Progenitor cell of endocrine pancreas (in vitro differentiated cells): ENCODE measurements at places on chromosomes 2 and 18.

- peaks cover 3% of the 10 kb centered on the region for H3K4me1 ChIP-seq
- DNase-seq, result no peak
- H3K27ac ChIP-seq, result peak overlapping the region; percentile 45
- H3K4me3 ChIP-seq, result no peak overlapping the region
- no peaks in the 10 kb centered on the region for H3K27me3 ChIP-seq
- peaks cover 2% of the 10 kb centered on the region for H3K36me3 ChIP-seq
Observed at GRCh38 chr2:69931832-69932595, 17.1 kb downstream of the MXD1 start.

GRCh38 chr2:192377173-192377572 lies 182.4 kb upstream of the TMEFF2 start:
- DNase-seq, result no peak
- H3K27me3 ChIP-seq, result no peaks in the 10 kb centered on the region
- H3K27ac ChIP-seq, result no peak overlapping the region
- no peak overlapping the region for H3K4me3 ChIP-seq

DNA sequence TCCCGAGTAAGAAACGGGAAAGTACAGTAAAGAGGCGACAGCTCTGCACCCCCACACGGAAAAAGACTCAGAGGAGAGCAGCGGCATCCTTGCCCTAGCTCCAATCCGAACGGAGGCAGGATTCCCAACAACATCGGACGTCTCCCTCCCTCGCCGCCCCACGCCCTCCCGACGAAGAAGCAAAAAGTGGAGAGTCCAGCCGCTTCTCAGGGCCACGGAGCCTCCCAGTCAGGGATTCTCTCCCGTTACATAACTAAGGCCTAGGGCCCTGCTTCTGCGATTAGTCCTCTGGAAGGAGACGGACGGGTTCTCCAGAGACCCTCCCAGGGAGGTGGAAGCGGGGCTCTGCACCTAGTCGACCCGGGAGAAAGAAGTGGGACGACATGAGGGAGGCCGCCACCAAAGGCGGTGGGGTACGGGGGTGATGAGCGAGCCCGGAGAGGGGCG lies 587 bp downstream of the SUMO1 start:
- peaks cover 12% of the 10 kb centered on the region for H3K4me1 ChIP-seq
- H3K36me3 ChIP-seq, result no peaks in the 10 kb centered on the region
- peak overlapping the region; percentile 99 for H3K4me3 ChIP-seq
- peak; percentile 11 for DNase-seq
- H3K27me3 ChIP-seq, result no peaks in the 10 kb centered on the region

DNA sequence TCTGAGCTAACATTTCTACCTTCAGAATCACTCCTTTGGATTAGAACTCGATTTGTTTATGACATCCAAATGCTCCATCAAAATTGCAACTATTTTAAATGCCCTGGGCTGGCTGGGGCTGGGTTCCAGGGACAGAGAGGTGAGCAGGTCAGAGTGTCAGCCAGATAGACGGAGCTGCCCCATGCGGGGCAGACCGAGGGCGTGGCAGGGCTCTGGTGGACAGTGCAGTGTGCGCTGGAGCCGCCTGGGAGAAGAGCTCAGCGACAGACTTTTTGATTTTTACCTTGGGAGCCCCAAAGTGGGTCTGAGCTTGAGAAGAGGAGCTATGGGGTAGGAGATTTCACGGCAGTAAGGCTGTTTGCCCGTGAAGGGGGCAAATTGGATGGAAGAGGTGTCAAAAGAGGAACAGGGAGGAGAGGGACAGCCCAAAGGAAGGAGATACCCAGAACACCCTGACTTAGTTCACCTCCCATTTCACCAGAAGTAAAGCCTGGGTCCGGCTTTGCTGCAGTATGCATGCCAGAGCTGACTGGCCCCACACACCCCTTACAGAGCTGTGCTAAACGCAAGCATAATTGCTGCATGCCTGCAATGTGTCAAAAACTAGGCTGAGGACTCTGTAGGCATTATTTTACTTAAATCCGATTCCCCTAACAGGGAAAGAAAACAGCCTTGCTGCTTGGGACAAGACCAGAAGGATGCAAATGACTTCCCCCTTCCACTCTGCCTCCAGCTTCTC lies 33.7 kb downstream of the EN1 start:
- no peaks in the 10 kb centered on the region for H3K36me3 ChIP-seq
- no peak overlapping the region for H3K4me3 ChIP-seq
- no peaks in the 10 kb centered on the region for H3K4me1 ChIP-seq
- H3K27me3 ChIP-seq, result peaks cover 79% of the 10 kb centered on the region
- no peak overlapping the region for H3K27ac ChIP-seq
- DNase-seq, result no peak

- peaks cover 30% of the 10 kb centered on the region for H3K27me3 ChIP-seq
- H3K27ac ChIP-seq, result no peak overlapping the region
- no peaks in the 10 kb centered on the region for H3K4me1 ChIP-seq
- no peak for DNase-seq
- H3K36me3 ChIP-seq, result no peaks in the 10 kb centered on the region
- no peak overlapping the region for H3K4me3 ChIP-seq
Observed at GRCh38 chr2:128547667-128548066, 229.0 kb upstream of the HS6ST1 start.

GRCh38 chr2:12883906-12884305 lies 167.2 kb downstream of the TRIB2 start:
- no peaks in the 10 kb centered on the region for H3K27me3 ChIP-seq
- no peak overlapping the region for H3K4me3 ChIP-seq
- H3K4me1 ChIP-seq, result no peaks in the 10 kb centered on the region
- no peak for DNase-seq
- no peak overlapping the region for H3K27ac ChIP-seq

DNA sequence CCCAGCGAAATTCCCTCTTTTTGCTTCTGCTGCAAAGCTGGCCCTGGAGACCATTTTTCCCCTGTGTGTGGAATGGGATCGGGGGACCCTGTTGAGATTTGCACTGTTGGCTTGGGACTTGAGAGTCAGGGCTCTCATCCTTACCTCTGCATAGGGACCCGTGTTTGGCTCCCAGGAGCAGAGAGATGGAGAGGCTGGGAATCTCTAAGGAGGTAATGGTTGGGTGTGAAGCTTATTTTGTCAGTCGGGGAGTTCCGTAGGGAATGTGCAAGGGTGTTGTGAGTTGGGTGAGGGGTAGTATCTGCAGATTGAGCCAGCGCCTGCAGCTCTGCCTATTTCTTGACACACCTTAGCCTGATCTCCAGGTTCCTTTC lies 4.5 kb downstream of the GATA6 start:
- H3K27me3 ChIP-seq, result no peaks in the 10 kb centered on the region
- H3K36me3 ChIP-seq, result peaks cover 45% of the 10 kb centered on the region
- peak overlapping the region; percentile 97 for H3K27ac ChIP-seq
- H3K4me3 ChIP-seq, result peak overlapping the region; percentile 94
- no peak for DNase-seq

DNA sequence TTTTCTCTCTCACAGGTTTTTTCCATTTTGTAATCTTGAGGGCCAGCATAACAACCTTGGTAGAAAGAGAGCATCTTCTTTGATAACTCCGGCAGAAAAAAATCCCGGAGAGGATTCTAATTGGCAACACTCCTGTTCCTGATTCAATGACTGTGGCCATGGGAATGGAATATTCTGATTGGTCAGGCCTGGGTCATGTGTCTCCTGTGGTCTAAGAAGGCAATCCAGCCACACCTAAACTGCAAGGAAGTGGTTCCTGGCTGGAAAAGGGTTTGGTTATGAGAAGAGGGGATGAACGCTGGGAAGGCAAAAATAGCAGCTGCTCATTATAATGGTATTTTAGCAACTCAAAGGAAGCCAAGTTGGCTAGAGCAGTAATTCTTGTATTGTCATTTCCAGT lies 24.8 kb upstream of the ZNF638 start:
- DNase-seq, result no peak
- H3K27me3 ChIP-seq, result no peaks in the 10 kb centered on the region
- H3K4me1 ChIP-seq, result no peaks in the 10 kb centered on the region
- H3K4me3 ChIP-seq, result no peak overlapping the region

- peaks cover 6% of the 10 kb centered on the region for H3K36me3 ChIP-seq
- DNase-seq, result no peak
- no peaks in the 10 kb centered on the region for H3K27me3 ChIP-seq
- peaks cover 3% of the 10 kb centered on the region for H3K4me1 ChIP-seq
Observed at GRCh38 chr2:24106786-24107185, 16.3 kb downstream of the PFN4 start.

- no peak for DNase-seq
- H3K27me3 ChIP-seq, result no peaks in the 10 kb centered on the region
- peaks cover 6% of the 10 kb centered on the region for H3K4me1 ChIP-seq
- no peak overlapping the region for H3K4me3 ChIP-seq
- no peak overlapping the region for H3K27ac ChIP-seq
Observed at GRCh38 chr2:6828299-6828584, 37.5 kb downstream of the CMPK2 start.

- no peak overlapping the region for H3K4me3 ChIP-seq
- no peak overlapping the region for H3K27ac ChIP-seq
- H3K27me3 ChIP-seq, result peaks cover 5% of the 10 kb centered on the region
- DNase-seq, result no peak
- peaks cover 2% of the 10 kb centered on the region for H3K4me1 ChIP-seq
Observed at GRCh38 chr2:126946318-126947102, 47.8 kb downstream of the TEX51 start.

- no peaks in the 10 kb centered on the region for H3K27me3 ChIP-seq
- H3K4me1 ChIP-seq, result no peaks in the 10 kb centered on the region
- DNase-seq, result no peak
- H3K27ac ChIP-seq, result no peak overlapping the region
- H3K4me3 ChIP-seq, result no peak overlapping the region
Observed at GRCh38 chr2:135603543-135603942, 72.3 kb downstream of the R3HDM1 start.

DNA sequence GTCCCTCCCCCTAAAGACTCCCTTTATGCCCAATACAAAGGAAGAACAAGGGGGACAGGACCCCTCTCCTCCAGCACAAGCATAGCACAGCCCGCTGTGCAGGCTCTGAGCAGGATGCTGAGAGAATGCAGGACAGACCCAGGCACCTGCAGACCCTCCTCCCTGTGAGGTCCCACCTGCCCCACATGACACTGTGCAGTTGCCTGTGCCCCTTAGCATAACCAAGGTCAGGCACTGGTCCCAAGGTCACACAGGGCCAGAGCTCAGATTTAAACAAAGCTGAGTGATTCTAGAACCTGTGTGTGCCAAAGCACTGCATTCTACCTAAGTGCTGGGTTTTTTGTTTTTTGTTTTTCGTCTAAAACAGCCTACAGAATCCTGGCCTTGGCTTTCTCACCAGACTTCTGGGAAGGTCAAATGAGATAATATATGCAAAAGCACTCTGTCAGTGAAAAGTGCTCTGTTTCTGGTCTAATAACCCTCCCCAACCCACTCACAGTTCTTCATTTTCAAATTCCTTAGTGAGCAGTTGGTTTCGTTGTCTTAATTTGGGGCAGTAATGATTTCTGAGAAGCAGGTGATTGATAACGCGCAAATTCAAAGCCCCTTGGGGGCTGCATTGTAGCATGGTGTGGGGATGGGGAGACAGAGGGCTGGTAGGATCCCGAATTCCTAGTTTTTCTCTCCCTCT lies 125.7 kb downstream of the KCTD1 start:
- H3K4me3 ChIP-seq, result no peak overlapping the region
- peak overlapping the region; percentile 71 for H3K27ac ChIP-seq
- peaks cover 7% of the 10 kb centered on the region for H3K27me3 ChIP-seq
- no peaks in the 10 kb centered on the region for H3K36me3 ChIP-seq
- H3K4me1 ChIP-seq, result no peaks in the 10 kb centered on the region
- DNase-seq, result no peak

- peak; percentile 22 for DNase-seq
- no peak overlapping the region for H3K27ac ChIP-seq
- H3K4me3 ChIP-seq, result peak overlapping the region; percentile 49
- no peaks in the 10 kb centered on the region for H3K36me3 ChIP-seq
- peaks cover 70% of the 10 kb centered on the region for H3K27me3 ChIP-seq
- H3K4me1 ChIP-seq, result peaks cover 3% of the 10 kb centered on the region
Observed at GRCh38 chr2:70767079-70767698, 811 bp downstream of the ADD2 start.

DNA sequence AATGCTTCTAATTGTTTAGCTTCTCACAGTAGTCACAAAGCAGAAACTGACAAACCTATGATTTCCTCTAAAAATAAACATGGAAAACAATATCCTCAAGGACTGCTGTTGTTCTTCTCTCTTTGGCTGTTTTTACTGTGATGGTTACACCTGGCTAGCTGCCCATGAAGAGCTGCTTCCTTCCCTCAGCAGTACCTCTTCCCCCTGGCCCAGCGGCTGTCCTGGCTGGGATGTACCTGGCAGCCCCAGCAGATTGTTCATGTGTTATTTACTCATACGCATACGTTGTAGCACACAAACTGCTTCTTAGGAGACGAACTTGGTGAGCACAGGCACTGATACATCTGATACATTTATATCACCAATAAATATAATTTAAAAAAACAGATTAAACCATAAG lies 27.4 kb downstream of the NEMP2 start:
- H3K27me3 ChIP-seq, result no peaks in the 10 kb centered on the region
- peaks cover 12% of the 10 kb centered on the region for H3K4me1 ChIP-seq
- peaks cover 5% of the 10 kb centered on the region for H3K36me3 ChIP-seq
- no peak for DNase-seq
- H3K27ac ChIP-seq, result no peak overlapping the region

- DNase-seq, result no peak
- H3K27me3 ChIP-seq, result no peaks in the 10 kb centered on the region
- H3K36me3 ChIP-seq, result no peaks in the 10 kb centered on the region
- H3K4me3 ChIP-seq, result no peak overlapping the region
- H3K27ac ChIP-seq, result no peak overlapping the region
- peaks cover 10% of the 10 kb centered on the region for H3K4me1 ChIP-seq
Observed at GRCh38 chr18:51257150-51257549, 59.7 kb upstream of the MEX3C start.

DNA sequence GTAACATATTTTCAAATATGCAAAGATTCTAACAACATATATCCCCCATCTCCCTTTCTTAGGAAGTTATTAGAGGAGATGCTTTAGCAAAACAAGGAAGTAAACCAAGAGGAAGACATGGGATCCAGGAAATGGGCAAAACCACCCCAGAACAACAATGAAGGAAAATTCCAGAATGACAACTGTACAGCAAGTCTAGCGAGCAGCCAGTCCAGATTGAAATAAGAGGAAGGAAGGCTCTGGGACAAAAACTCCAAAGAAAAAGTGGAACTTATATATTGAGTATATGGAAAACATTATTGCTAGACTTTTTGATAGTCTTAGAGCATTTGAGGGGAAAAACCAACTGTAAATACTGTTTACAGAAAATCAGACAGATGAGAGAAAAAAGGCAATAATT lies 2.9 kb upstream of the ARPC2 start:
- H3K4me3 ChIP-seq, result no peak overlapping the region
- no peak for DNase-seq
- peaks cover 14% of the 10 kb centered on the region for H3K27me3 ChIP-seq
- peaks cover 16% of the 10 kb centered on the region for H3K4me1 ChIP-seq
